ENCODE measurements at places on chromosomes 6 and 20. TPM values are rescaled to one million over a fixed set of nuclear protein-coding genes. Genes with fewer than 3 reads are reported as not detected.

DNA sequence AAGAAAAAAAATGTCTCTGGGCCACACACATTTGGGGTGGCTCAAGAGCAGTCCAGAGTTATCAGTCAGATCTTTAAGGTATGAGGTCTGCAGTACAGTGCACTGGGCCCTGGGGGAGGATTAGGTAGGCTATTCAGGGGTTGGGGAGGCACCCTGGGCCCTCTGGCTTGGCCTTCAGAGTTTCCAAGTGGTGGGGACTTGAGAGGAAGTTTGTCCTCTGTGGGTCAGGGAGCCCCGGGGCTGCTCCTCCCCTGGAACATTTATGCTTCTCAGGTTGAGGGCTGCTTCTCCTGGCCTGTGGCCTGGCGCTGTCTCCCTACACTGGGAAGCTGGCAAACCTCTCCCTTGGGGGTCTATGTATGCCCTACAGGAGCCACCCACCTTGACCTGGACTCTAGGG lies 46.0 kb downstream of the PTK7 start:
- H3K4me1 ChIP-seq = peaks cover 67% of the 10 kb centered on the region
- no peaks in the 10 kb centered on the region for H3K27me3 ChIP-seq
- no peak for DNase-seq
- peak overlapping the region; percentile 31 for H3K27ac ChIP-seq

DNA sequence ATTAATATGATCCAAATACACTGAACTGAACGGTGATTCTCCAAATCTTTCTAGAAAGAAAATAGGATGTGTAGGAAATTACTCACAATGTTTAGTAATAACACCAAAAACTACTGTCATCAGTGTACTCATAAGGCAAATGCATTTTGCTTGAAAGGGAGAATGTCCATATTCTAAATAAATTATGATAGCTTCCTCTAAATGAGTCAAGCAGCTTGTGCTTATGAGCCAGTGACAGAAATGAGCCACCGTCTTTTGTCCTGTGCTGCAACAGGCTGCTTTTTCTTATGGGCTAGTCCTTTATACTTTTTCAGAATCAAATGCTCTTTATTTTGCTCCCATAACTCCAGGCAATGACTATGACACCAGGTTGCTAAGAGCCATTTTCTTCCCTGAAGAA lies 4.5 kb upstream of the ZNF451 start:
- no peaks in the 10 kb centered on the region for H3K36me3 ChIP-seq
- no peak overlapping the region for H3K27ac ChIP-seq
- DNase-seq = no peak
- no peaks in the 10 kb centered on the region for H3K4me1 ChIP-seq
- H3K4me3 ChIP-seq = no peak overlapping the region

GRCh38 chr6:170280689-170281045 lies 10.2 kb downstream of the DLL1 start:
- no peak overlapping the region for H3K27ac ChIP-seq
- no peaks in the 10 kb centered on the region for H3K27me3 ChIP-seq
- H3K4me3 ChIP-seq = peak overlapping the region; percentile 13
- H3K4me1 ChIP-seq = peaks cover 32% of the 10 kb centered on the region

GRCh38 chr6:162372106-162372505 lies 355.5 kb downstream of the PRKN start:
- peaks cover 6% of the 10 kb centered on the region for H3K4me1 ChIP-seq
- no peaks in the 10 kb centered on the region for H3K36me3 ChIP-seq
- H3K27ac ChIP-seq = no peak overlapping the region
- H3K4me3 ChIP-seq = no peak overlapping the region

- no peaks in the 10 kb centered on the region for H3K27me3 ChIP-seq
- no peaks in the 10 kb centered on the region for H3K36me3 ChIP-seq
- no peak for DNase-seq
- no peaks in the 10 kb centered on the region for H3K4me1 ChIP-seq
Observed at GRCh38 chr6:82602776-82603175, 239.2 kb downstream of the TPBG start.

The REM1 gene
- total RNA-seq = 4.0 TPM

The DDAH2 gene
- total RNA-seq = 207 TPM

The CD40 gene
- total RNA-seq = 1.6 TPM

The HLA-DRA gene
- total RNA-seq = 40.9 TPM

GRCh38 chr6:167106406-167106805 lies 16.5 kb upstream of the CCR6 start:
- no peaks in the 10 kb centered on the region for H3K27me3 ChIP-seq
- peak; percentile 61 for DNase-seq
- H3K4me1 ChIP-seq = peaks cover 5% of the 10 kb centered on the region
- no peaks in the 10 kb centered on the region for H3K36me3 ChIP-seq

- H3K27ac ChIP-seq = no peak overlapping the region
- H3K36me3 ChIP-seq = peaks cover 7% of the 10 kb centered on the region
- peaks cover 3% of the 10 kb centered on the region for H3K4me1 ChIP-seq
- no peak for DNase-seq
- no peak overlapping the region for H3K4me3 ChIP-seq
Observed at GRCh38 chr20:58420798-58421496, 31.9 kb downstream of the VAPB start.

DNA sequence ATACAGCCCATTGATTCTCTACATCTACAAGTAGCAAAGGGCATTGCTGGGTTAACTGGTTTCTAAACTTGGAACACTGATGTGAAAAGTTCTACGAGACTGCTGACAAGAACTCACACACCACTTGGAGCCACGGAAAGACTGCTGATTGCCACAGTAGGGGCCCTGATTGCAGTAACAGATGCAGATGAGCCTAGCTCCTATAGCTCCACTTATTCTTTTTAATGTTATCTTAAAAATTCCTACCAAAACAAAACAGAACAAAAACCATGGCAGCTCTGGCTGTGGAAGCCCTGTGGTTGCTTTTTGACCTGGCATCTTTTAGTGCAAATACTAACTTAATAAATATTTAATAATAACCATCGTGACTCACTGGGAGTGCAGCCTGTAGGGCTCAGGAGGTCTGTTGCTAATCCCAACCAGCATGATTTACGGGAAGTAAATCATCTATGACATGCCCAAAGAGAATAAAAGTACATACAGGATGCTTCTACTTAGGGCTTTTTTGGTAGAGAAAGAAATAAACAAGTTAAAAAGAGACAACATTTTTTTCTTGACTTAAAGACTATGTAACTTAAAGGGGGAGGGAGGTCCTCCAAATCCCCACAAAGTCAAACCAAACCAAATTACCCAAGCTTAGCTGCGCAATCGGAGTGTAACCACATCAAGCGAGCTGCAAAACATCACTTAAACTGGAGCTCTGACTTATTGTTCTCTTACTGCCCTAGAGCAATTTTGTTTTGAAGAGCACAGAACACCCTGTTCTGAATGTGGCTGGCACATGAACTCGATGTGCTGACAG lies 87.2 kb downstream of the FKBP5 start:
- H3K4me1 ChIP-seq = peaks cover 3% of the 10 kb centered on the region
- DNase-seq = no peak
- no peak overlapping the region for H3K27ac ChIP-seq
- H3K4me3 ChIP-seq = no peak overlapping the region
- no peaks in the 10 kb centered on the region for H3K36me3 ChIP-seq
- H3K27me3 ChIP-seq = no peaks in the 10 kb centered on the region

All from spinal cord (tissue), 10 donors.